ENCODE measurements at places on chromosomes 12 and 14. TPM values are rescaled to one million over a fixed set of nuclear protein-coding genes. Genes with fewer than 3 reads are reported as not detected.

PIWIL1 gene
- total RNA-seq = not detected

PSME2 gene
- 124 TPM for total RNA-seq

C12orf60 gene
- total RNA-seq = 1.9 TPM

PTPRB gene
- total RNA-seq = not detected

ARG2 gene
- total RNA-seq = 5.5 TPM

RIPK3 gene
- total RNA-seq = not detected

SERPINA5 gene
- total RNA-seq = not detected

EFS gene
- 10.5 TPM for total RNA-seq

TMEM260 gene
- 6.3 TPM for total RNA-seq
